CD4-positive, alpha-beta T cell treated with Interleukin-4 for 4 hours (primary cell): ENCODE measurements at places on chromosomes 7 and 10.
A peak's percentile ranks its signal among the peaks of the same experiment; 100 is the strongest.

DNA sequence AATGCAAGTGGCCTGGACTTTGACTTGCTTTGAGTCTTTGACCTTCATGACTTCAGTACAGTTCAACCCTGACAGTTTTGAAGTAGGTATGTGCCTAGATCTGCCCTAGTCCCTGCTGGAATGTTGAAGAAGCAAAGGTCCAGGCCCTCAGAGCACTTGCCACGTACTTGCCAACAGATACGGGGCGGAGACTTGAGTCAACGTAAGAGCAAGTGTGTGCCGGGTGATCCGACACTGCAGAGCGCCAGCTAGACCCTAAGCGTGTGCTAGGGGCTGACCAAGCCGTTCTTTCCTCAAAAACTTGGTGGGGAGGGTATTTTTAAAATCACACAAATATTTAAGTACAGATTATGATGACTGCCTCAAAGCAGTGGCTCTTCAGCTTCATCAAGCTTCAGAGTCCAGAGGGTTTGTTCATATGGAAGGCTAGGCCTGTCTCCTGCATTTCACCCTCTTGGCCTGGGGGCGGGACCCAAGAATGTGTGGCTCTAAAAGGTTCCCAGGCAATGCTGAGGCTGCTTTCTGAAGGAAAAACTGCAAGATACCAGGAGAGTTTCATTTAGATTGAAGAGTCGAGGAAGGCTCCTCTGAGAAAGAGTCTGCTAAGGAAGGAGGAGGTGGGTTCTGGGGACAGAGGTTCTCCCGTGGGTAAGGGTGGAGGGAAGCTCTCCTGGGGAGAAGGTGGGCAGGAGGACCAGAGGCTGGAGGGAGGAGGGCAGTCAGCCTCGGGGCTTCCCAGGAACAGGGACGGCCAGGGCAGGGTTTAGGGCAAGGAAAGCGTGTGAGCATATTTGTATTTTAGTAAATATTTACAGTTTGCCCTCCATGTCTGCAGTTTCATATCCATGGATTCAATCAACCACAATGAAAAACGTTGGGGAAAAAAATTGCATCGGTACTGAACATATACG, 160.3 kb downstream of the EGFR start:
- no peak for DNase-seq

DNA sequence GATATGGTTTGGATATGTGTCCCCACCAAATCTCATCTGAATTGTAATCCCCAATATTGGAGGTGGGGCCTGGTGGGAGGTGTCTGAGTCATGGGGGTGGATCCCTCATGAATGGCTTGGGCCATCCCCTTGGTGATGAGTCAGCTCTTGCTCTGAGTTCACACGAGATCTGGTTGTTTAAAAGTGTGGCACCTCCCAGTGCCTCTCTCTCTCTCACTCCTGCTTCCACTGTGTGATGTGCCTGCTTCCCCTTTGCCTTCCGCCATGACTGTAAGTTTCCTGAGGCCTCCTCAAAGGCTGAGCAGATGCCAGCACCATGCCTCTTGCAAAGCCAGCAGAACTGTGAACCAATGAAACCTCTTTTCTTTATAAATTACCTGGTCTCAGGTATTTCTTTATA, 4.8 kb upstream of the GCK start:
- no peak for DNase-seq

DNA sequence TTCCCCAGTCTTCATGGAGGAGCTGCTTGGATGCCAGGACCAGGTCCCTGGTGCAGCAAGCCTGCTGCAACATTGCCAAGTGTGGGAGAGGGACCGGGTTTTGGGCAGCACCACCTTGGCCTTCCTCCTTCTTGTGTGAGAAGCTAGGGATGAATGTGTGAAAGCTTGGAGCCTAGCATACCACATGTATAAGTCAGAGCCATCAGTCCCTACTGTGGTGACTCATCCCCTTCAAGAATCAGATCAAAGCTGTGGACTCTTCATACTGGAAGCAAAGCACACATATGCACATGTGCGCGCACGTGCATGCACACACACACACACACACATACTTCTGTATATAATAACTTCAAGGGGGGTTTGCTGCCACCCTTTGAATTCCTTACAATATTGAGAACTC, 527.8 kb downstream of the LRMDA start:
- DNase-seq = no peak

GRCh38 chr7:64266341-64266919, 38.2 kb downstream of the ZNF679 start:
- no peak for DNase-seq

GRCh38 chr10:95872158-95872711, 35.5 kb upstream of the CC2D2B start:
- DNase-seq = no peak

DNA sequence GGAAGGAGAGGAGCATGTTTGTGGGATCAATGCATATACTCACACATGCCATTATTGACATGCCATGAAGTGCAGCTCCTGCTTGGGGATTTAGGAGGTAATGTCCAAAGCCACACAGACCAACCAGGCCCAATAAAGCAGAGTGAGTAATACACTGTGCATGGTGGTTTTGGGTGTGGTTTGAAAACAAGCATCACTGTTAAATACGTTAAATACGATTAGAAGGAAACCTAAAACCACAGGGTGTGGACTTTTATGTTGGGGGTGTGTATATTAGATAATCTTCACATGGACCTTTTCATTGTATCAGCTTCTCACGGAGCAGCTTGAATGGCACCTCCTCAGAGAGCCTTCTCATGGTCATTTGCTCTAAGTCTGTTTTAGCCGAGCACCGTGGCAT, 10.4 kb upstream of the EIF3A start:
- DNase-seq = peak; percentile 94

GRCh38 chr7:36390199-36391090, 783 bp downstream of the ANLN start:
- DNase-seq = peak; percentile 37

- DNase-seq = no peak
Measured at GRCh38 chr10:78859266-78859665, 209.5 kb upstream of the ZMIZ1 start.

GRCh38 chr10:24900888-24901685, 51.3 kb downstream of the PRTFDC1 start:
- no peak for DNase-seq

DNA sequence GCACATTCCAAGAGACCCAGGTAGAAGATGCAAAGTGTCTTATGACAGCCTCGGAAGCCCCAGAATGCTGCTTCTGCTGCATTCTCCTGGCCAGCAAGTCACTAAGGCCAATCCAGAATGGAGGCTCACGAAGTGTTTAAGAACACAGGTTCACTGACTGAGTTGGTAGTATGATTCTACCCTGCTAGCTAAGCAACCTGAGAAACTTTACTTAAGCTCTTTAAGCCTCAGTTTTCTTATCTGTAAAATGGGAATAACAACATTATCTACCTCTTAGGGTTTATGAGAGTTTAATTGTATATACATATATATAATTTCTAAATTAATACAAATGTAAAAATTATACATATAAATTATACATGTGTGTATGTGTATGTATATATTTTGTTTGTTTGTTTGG, 22.8 kb upstream of the SAMD8 start:
- DNase-seq = no peak

DNA sequence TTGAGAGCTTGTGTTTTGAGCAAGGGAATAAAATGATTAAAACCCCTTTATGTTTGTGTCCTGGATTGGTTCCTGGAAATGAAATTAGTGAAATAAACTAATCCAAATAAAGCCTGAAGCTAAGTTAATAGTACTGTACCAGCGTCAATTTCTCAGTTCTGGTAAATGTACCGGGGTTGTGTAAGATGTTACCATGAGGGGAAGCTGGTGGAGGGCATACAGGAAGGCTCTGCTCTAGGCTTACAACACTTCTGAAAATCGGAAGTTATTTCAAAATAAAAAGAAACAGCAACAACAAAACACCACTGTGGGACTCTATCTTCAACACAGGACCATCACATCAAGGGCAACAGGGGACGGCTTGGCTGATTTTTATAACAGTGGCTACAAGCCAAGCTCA, 257.0 kb downstream of the CREB5 start:
- no peak for DNase-seq

GRCh38 chr7:25664593-25664992, 436.3 kb upstream of the NPVF start:
- DNase-seq = no peak

GRCh38 chr7:7793921-7794320, 75.5 kb upstream of the RPA3 start:
- DNase-seq = no peak

DNA sequence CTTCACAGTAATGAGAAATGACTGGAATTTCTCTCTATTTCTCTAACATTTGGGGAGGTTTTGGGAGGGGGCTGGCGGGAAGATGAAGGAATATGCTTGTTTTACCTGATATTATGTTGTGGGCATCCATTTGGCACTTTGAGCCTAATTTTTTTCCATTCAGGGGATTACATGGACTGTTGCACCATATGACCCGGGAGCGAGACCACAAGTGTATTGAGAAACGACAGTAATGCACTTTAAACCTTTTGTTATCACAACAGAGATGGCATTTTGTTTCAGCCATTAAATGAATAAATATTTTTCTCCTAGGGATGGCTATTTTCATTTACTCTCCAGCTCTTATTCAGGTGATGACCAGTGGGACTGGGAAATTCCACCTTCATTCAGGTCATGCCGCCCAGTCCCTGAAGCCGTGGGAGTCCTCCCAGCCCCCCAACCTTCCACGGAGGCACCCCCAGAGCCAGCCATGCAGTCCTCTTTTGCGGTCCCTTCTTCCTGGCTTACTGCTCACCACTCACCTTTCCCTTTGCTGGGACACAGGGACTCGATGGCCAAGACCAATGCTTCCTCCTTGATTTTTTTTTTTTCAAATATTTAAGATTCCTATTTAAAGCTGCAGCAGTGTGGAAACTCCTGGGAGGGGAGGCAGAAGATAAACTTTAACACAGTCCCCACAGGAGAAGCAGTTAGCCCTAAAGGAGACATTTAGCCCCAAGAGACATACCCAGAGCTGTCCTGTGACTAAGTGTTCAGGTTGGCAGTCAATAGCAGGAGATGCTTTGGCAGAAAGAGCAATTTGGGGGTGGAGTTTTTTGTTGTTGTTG, 190.9 kb upstream of the YAE1 start:
- no peak for DNase-seq

GRCh38 chr10:89567576-89568245, 32.3 kb upstream of the SLC16A12 start:
- no peak for DNase-seq

GRCh38 chr10:99984211-99985034, 25.3 kb downstream of the DNMBP start:
- DNase-seq = no peak

GRCh38 chr10:29302499-29302898, 13.6 kb downstream of the LYZL1 start:
- no peak for DNase-seq

DNA sequence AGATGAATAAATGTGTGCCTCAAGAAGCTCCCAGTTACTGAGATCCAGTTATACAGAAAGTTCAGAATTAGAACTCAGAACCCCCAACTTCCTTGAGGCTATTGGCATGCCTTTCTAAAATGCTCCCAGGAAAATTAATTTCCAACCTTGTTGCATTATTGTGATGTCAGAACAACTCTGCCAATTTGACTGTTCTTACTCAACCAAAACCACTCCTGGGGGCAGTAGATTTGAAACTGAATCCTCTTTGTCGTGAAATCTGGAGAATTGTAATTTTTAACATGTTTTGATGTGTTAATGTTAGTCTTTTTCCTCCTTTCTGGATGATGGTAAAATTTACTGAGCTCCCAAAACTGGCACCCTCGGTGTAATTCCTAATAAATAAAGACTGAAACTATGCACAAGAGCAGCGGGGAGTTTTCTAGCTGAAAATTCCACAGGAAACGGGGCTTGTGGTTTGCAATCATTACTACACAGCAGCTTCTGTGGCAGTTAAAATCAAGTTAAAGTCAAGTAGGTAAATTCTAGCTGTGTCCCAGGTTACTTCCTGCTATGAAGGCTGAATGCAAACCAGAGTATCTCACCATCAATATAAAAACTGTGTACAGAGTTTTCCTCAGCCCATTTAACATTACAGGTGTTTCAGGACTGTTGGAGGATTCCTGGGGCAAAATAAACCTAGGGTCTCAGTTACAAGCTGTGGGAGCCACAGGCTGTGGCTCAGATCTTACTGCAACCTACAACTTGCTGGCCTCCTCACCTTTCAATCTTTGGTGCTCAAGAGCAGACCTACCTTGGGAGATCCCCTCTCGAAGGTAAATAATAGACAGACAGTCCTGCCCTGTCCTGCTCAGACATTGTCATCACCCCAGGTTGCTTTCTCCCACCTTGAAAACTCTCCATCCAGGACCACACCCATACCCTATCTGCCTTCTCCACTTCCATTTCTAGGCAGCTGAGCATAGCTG, 156.3 kb upstream of the KMT2E start:
- no peak for DNase-seq

GRCh38 chr7:132256721-132257212, 319.5 kb downstream of the PLXNA4 start:
- DNase-seq = no peak

- DNase-seq = no peak
Measured at GRCh38 chr7:121545418-121545817, 149.3 kb upstream of the FAM3C start.

DNA sequence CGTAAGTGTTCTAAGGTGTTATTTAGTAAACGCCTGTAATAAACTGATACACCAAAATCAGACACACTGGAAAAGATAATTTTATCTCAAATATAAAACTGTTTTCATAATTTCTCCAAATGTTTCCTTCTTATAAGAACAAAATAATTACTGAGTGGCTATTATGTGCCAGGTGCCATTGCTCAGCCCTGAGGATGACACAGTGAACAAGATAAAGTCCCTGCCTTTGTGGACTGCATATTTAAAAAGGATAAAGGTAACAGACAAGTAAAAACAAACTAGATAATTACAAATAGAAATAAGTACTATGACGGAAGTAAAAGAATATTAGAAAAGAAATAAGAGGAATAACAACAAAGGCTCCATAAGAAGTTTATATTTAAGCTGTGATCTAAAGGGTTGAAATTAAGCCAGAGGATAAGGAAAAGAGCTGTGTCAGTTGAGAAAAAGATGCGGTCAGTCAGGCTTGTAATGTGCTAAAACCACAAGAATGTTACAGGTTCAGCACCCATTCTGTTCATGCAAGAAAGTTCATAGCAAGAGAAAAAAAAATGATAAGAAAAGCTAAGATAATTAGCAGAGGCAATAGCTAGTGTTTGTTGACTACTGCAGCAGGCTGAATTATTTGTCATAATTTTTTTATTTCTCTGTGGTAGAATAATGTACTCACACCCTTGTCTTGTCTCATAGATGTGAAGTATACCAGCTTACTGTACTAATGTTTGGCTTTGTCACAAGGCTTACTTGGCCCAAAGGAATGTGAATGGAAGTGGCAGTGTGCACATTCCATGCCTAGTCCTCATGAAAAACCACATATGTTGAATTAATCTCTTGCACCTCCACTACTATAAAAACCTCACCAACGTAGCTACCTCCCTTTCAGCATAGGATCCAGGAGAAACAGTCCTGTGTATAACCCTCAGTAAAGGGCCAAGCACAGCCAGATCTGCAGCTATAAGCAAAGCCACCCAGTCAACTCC, 75.1 kb downstream of the CRPPA start:
- no peak for DNase-seq

DNA sequence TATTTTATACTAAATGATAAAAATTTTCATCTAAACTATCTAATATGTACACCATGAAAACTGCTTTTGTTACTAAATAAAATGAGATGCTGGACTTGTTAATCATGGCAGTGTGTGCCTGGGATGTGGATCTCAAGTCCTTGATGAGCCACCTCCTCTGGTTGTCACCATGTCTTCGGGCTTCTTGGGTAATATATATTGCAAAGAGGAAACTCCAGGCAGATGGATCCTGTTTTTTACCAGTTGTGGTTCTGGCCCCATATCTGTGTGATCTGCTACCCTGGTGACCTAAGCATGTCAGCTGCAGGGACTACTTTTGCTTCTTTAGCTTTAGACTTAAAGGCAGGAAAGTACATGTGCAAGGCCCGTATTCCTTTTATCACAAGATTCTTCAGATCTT, 46.2 kb downstream of the TMEM60 start:
- DNase-seq = peak; percentile 18
